ENCODE measurements at places on chromosomes 2 and 18. TPM values are rescaled to one million over a fixed set of nuclear protein-coding genes. Genes with fewer than 3 reads are reported as not detected.

Gene SAG
- total RNA-seq = not detected

- no peak for DNase-seq
These were observed 78.0 kb upstream of the TANC1 start for GRCh38 chr2:158890296-158890905.

GRCh38 chr18:42126586-42126985 is 171.6 kb downstream of the PIK3C3 start:
- DNase-seq = no peak

DNA sequence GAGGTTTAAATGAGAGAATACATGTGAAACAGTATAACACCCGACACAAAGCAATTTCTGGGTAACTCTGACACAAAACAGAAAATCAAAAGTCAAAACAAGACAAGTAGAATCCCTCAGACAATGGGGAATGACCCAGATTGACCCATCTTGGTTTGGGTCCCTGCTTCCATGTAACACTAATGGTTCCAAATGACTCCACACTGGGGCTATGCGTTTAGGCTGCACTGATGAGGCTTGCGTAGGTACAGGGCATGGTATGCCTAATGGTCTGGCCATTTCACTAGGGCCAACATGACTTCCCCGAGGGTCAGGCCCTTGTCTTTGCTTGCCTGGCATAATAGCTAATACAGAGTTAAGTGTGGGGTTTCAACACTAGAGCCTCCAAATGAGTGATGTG is 27.2 kb upstream of the NFE2L2 start:
- DNase-seq = no peak

DNA sequence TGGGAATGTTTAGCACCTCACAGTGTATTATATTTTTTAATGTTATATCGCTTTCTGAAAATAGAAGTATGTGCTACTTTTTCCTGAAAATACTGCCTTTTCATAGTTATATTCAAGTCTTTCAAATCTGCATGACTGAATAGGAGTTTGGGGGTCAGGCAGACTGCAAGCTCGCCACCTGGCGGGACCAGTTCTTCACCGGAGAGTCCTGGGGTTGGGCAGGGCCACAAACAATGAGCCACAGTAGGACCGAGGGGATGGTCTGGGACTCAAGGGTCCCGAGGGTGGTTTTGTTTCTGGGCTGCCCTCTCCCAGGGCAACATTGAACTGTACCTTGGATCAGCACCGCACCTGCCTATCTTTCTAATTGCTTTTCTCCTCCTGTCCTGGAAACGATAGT is 70.6 kb downstream of the VWA3B start:
- no peak for DNase-seq

DNA sequence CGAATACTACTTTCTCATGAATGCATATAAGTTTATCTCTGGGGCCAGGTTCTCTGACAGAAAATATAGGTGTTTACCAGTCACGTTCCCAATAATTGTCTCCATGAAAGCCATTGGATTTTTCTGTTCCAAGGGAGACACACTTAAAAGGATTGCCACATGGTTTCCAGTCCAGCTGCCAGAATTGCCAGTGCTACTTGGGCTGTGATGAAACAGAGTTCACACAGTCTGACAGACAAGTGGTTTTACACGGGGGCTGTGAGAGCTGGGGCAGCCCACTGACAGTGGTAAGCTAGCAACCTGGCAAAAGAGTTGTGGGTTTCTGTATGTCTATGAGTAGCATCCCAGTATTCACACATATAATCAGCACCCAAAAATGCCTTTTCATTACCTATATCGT is 27.7 kb upstream of the ATRAID start:
- DNase-seq = no peak

- no peak for DNase-seq
These were observed 260.0 kb downstream of the FSIP2 start for GRCh38 chr2:185998562-185999070.

DNA sequence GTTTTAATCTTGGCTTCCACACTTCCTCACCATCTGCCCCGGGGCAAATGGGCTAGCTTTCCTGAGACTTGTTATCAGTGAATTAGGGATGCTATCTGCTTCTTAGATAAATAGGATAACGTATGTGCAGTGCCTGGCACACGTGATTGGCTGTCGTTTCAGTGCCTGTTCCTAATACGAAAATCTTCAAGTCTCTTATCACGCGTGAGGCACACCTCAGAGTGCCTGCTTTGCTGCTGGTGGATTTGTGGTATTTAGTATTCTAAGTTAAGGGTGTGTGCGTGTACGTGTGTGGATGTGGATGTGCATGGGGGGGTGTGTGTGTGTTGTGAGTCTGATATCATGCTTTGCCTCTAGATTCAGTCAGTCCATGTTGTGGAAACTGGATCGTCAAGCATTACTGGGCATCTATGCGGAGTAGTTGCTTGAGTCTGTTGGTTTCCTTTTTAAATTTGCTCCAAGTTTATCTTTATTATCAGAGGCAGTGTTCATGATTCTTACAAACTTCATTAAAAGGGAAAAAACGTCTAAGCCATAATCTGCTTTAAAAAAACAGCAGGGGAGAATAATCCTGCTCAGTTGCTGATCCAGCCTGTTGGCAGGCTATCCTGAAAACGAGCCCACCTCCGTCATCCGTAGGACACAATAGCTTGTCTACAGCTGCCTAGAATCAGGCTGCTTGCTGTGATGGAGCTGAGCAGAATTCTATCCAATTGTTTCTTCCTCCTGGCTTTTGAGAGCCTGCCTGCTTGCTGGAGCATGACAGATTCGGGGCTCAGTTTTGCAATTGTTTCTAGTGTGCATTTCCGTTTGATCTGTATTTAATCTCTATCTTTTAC is 6.6 kb downstream of the SH3RF3 start:
- no peak for DNase-seq

DNA sequence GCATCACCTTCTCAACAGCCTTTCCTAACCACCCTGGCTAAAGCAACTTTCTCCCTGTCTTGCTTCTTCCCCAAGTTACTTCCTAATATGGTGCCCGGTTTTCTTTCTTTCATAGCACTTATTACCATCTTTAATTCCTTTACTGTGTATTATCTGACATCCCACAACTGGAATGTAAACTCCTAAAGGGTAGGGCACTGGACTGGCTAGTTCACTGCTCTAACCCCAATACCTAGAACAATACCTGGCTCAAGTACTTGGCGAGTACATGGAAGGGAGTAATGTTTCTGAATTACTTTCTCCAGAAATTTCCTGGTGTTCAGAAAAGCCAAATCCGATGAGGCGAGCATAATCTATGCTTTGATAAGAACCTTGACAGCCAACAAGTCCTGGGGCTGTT is 22.7 kb upstream of the RNF103 start:
- no peak for DNase-seq

Gene CNPPD1
- total RNA-seq = 81.2 TPM

DNA sequence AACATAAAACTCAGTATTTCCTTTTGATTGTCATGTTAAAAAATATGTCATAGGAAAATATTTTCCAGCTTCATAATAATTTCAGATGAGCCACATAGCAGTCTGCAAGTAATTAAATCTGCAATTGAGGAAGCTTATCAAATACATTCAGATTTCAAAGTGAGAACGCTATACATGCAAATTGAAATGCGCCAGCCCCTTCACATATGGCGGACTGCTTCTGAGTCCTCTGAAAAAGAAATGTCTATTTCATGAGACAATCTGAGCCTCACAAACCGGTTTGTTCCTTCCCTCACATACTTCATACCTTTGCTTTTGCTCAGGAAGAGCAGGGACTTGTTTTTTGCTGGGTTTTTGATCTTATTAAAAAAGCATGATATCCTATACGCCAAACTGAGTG is 2.3 kb upstream of the DCDC2C start:
- DNase-seq = no peak

DNA sequence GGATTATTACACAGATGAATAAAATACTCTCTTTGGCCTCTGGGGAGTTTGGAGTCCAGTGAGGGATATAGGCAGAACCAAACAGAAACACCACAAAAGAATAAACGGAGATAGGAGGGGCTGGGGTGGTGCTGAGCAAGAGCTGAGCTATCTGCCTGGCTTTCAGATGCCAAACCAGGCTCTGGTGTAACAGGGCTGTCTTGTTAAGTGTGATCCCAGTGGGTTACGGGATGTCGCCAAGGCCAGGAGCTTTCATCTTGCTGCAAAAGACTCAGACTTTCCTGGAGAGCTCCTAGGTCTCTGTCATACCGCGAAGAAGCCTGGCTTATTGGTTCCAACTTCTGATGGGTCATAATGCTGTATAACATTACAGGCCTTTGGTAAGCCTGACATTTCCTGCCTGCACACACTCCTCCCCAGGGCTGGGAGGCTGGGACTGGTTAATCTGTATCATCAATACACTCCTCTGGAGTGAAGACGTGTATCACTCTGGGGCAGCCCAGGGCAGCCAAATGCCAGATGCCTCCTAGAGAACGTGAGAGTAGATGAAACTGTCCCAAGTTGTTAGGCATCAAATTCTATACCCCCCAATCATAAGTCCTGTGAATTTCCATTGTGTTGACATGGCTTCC is 60.5 kb downstream of the STPG4 start:
- DNase-seq = no peak

Gene IL36A
- not detected for total RNA-seq

Gene SLC30A3
- total RNA-seq = not detected

Gene VWC2L
- total RNA-seq = not detected

Gene GALNT14
- 7.6 TPM for total RNA-seq

DNA sequence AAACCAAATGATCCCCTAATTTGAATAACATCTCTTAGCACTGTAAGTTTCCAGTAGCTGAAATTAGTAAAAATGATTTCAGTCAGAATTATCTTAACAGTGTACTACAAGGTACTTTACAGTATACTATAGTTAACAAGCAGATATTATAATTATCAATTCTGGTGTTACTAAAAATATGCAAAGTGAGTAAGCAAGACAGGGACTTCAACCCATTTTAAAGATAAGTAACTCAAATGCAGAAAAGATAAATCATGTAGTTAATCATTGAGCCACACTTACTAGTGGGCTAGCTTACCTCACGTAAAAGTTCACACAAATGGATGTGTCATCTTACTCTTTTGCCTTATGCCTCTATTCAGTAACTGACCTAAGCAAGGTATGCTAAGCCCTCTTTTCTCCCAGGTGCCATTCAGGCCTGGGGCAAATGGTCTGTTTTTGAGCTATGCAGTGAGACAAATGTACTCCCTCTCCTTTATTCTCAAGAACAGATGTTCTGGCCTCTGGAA is 101.0 kb downstream of the NBAS start:
- DNase-seq = no peak

DNA sequence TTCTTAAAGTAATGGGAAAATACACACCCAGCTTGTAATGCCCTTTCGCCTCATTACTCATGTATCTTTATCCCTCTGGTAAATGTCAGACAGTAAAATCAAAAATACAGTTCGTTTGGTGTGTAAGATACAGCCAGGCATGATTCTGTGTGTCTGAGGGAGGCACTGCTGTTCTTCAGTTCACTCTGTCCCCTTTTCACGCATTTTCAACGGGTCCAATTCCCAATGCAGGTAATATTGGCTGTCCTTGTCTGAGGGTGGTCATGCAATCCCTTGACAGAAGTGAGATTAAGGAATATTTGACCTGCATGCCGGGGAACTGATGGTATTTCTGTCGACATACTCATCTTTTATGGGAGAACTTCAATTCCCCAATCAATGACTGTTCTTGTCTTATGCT is 587.2 kb upstream of the NXPH2 start:
- DNase-seq = no peak

Gene FMNL2
- 24.7 TPM for total RNA-seq

GRCh38 chr2:47719099-47719498 is 63.8 kb upstream of the MSH6 start:
- DNase-seq = no peak

Gene ANKRD30BL
- total RNA-seq = not detected

GRCh38 chr2:172427990-172428831 is 825 bp downstream of the ITGA6 start:
- DNase-seq = peak; percentile 38

DNA sequence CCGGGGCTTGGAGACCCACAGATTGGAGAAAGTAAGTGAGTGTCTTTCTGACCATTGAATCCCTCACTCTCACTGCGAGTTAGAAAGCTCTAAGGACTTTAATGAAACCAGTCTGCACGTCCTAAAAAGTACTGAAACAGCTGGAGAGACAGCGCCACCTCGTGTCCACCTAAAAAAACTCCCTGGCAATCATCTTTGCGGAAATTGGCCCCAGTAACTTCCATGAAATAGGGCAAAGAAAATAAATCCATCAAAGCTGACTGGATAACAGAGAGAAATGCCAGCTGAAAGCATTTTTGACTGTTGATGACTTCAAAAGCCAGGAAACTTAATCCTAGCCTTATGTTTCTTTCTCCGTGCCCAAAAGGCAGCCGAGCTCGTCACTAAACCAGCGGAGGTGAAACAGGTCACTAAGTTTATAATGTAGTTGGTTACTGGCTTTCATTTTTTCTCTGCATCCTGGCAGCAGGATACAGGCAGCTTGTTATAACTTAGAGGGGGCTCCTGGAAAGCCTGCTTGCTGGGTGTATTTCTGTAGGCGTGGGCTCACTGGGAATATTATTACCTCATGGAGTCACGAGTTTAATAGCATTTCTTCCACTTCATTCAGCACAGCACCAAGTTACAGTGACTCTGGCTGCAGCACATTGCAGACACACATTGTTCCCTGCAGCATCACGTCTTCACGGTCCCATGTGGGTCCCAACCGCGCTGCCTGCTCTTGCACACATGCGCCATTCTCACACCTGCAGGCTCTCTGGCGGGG is 266.5 kb downstream of the HRH4 start:
- DNase-seq = peak; percentile 56

GRCh38 chr2:74560591-74560990 is 6.1 kb downstream of the DOK1 start:
- DNase-seq = no peak

DNA sequence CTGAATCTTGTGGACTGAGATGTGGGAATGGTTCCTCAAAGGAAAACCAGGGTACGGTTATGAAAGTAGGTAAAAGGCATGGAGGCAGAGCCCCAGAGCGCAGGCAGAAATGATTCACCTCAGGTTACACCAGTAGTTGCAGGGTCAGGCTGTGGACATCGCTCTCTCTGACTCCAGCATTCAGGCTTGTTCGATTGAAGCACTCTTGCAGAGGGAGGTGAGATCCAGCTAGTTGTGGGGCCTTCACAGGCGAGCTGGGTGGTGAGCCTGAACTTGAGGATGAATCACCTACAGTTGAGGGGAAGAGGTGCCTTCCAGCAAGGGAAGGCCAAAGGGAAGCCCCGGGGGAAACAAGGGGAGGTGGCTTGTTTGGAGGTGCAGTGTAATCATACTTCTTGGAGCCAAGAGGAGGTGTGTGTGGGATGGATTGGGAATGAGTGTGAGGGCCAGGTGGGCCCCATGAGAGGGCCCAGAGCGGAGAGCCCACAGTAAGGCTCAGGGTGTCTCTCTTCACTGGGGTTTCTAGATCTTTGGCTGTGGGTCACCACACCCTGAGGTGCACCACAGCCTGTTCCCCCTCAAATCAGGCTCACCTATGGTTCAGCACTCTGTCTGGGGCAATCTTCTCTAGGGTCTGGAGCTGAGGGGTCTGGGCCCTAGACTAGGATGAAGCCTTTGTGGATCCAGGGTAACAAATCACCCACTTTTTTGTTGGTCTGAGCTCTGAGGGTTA is 48.5 kb upstream of the MCFD2 start:
- no peak for DNase-seq

Gene FSIP2
- total RNA-seq = 1.6 TPM

Gene RGPD4
- total RNA-seq = not detected

GRCh38 chr2:30368258-30368657 is 78.8 kb upstream of the LCLAT1 start:
- no peak for DNase-seq

Gene OTX1
- total RNA-seq = not detected
